ENCODE measurements at places on chromosomes 1 and 21.

- no peak for DNase-seq
These were observed 18.1 kb downstream of the PLOD1 start for GRCh38 chr1:11952455-11953109.

DNA sequence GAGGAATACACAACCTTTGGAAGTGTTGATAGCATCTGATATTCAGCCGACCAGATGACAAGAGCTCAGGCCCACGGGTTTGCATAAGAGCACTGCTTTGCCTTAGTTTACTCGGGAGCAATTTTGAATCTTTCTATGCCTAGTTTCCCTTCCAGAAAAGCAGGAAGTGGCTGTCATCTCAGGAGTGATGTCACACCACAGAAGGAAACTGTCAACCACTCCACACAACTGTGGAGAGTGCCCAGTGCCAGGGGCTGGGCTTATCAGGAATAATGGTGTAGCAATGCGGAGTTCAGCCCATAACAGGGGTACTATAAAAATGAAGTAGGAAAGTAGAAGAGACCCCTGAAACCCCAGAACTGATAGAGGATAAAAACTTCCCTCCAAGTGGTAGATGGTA, 28.4 kb downstream of the NTPCR start:
- DNase-seq, result no peak

GRCh38 chr1:151790940-151791651, 796 bp upstream of the TDRKH start:
- peak; percentile 24 for DNase-seq

GRCh38 chr21:26179501-26179900, 8.9 kb upstream of the APP start:
- no peak for DNase-seq

DNA sequence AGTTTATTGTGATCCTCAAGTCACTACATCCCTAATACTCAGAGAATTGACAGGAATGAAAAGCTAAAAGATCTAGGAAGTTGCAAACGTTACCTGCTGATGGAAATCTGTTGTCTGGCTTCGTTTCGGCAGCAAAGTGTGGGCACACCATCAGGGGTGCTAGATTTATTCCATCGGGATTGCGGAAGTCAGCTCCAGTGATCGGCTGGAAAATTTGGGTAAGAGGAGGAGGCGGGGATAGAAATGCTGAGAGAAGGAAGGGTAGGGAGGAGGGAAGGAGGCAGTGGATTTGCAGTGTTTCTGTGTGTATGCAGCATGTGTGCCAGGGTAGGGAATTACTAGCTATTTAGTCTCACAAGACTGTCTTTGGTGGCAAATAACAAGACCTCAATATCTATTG, at the start of gene CTSK:
Gene CTSK, minus strand, starts transcription at position 140 of the 400 bp plus-strand sequence. CDS start 1,455 bp downstream, outside the sequence.
- DNase-seq, result no peak

DNA sequence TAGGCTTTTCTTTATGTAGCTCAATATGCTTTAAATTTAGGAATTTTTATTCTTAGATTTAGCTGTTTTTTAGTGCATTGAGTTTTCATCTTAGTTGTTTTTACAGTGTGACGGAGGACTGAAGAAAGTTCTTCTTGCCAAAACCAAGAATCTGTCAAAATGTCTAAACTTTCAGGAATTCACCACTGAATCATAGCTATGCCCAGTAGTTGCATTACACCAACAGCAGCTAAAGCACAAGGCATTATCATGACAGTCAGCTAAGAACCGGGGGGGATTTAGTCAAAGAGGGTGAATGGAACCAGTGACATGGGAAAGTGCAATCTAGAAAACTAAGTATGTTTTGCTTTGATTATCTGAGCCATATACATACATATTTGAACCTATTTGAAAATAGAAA, 6.5 kb upstream of the C1orf146 start:
- no peak for DNase-seq

DNA sequence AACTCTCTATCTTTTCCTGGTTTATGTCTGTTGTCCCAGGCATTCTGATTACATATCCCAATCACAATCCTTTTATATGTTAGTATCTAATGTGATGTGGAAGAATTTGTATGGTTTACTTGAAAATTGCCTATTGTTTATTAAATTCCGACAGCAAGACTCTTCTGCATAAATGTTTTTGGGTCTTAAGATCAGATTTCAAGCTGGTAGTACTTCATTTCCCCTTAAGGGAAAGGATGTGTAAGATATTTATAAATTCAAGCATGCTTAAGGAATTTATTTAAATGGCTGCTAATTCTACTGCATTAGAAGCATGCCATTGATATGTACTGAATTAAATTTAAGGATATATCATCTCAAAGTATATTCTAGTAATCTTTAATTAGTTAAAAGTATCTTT, 20.4 kb upstream of the GPR88 start:
- DNase-seq, result no peak

- no peak for DNase-seq
These were observed 444 bp upstream of the MAP3K6 start for GRCh38 chr1:27367160-27367650.

- DNase-seq, result peak; percentile 93
These were observed 4.1 kb downstream of the PYCR2 start for GRCh38 chr1:225919906-225920305.

DNA sequence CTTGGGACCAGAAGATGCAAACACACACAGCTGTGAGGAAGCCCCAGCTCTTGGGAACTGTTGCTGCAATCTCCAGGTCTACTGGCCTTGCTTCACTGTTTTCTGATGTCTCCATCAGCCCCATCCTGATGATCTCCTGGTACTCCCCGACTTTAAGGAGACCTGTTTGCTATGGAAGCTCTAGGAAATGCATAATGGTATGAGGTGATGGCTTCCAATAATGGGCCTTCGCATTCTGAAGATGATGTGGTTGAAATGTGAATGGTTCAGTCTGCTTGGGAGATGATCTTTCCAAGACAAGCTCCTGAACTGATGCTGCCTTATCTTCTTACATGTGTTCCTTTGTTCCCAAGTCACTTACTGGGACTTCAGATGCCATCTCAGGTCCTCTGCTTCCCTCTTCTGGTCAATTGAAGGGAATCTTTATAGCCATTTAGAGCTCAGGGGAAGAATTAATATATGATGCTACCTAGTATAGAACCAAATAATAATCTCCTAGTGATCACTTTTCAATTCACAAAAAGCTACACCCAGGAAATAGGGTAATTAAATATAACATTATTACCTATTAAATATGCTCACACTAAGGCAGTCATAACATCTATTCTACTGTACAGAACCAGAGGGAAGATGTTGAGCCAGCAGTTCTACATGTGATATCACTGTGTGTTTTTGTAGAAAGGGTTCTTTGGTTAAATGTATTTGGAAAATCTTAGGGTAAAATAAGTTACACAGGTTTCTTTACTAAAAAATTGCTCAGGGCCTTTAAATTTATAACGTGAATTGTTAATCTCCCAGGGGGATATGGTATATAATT, 73.9 kb upstream of the VTCN1 start:
- peak; percentile 83 for DNase-seq

DNA sequence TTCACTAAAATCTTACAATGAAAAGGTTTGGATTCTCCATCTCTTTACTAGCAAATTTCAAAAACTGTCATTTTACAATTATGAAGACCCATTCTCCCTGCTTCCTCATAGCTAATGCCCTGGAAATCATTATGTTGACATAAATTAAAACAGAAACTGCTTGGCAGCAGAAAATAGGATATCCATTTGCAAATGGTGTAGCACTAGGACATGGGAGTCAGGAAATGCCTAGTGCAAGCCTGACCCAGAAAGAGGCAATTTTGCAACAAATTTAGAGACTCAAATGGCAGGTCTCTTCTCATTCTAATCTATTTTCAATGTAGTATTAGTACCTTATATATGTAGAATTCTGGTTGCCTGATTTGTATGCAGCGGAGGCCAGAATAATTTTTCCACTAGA, 2.2 kb downstream of the GBP5 start:
- DNase-seq, result no peak

DNA sequence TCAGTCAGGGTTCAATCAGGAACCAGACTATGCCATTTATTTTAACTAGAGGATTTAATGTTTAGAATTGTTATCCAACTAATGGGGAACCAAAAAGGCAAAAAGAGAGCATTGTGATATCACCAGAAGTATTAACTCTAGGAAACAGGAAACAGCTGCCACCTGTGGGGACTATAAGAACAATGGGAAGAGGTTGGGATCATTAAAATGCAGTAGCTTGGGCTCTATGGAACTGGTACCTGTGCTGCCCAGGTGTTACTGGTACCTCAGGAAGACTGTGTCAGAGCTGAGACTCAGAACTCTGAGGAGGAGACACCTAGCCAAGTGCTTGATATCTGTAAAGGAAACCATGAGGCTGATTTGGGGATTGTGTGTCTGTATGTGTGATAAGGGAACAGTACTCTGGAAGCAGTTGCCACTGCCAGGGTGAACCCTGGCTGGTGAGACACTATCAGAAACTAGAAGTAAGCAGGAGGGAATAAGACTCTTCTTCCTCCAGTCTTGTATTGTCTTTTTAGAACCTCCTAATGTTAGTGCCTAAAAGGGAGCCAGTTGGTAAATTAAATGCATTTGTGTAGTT, 49.4 kb downstream of the MAN1A2 start:
- DNase-seq, result no peak

GRCh38 chr1:209652873-209653401, 712 bp upstream of the LAMB3 start:
- peak; percentile 100 for DNase-seq

DNA sequence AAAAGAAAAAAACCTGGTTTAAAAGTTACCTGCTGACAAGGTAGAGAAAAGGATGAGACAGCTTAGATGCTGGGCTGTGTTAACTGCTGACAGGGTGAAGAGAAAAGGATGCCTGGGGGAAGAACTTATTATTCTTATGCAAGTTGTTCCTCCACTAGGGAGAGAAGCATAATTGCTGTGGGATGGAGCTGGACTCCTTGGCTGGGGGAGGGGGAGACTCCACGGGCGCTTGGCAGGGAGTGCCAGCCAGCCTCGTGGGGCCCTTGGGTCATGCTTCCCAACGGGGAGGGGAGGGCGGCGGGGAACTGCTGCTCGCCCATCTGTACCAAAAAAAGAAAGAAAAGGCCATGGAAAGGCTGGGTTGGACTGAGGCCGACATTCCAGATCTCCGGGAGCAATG, 47.2 kb downstream of the SYCP1 start:
- no peak for DNase-seq

DNA sequence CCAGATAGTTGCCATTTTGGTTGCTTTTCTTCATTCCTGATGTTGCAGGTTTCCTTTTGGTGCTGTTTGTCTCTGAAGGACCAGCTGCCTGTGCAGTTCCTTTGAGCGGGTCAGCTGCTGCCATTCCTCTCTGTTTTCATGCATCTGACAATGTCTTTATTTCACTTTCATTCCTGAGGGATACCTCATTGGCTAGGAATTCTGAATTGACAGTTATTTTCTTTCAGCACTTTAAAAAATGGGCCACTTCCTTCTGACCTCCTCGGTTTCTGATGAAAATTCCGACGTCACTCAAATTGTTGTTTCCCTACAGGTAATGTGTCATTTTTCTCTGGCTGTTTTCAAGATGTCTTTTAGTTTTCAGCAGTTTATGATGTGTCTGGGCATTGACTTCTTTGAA, 24.8 kb downstream of the CCSAP start:
- DNase-seq, result no peak

DNA sequence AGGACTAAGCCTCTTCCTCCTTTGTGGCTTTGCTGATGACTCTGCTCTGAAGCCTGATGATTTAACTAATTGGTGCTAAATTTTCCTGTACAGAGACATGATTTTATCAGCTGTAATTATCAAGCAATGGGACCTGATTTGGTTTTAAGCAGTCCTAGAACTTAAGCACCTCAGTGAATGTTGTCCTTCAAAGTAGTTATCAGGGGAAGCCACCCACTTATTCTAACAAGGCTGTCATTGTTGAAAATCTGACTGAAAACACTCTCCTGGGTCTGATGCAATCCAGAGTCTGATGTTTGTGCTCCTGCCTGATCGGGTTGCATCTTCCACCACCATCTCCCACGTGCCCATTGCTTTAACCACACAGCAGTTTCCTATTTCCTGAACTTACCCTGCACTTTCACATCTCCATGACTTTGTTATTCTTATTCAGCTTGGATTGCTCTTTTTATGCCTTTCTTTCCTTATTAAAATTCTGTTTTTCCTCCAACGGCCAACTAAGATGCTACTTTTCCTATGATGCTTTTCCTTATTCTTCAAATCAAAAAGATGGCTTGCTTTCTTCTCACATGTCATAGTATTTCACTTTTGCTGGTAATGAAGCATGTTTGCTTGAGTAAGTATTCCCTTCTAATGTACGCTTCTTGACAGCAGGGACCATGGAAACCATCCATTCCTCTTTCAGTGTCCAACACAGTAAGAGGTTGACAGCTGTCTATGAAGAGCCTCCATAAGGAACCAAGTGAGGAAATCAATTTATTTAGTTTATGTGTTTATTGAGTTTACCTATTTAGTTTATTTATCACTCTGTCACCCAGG, 55.0 kb downstream of the S1PR1 start:
- peak; percentile 40 for DNase-seq

GRCh38 chr1:41723786-41724185, 194.9 kb downstream of the HIVEP3 start:
- no peak for DNase-seq

DNA sequence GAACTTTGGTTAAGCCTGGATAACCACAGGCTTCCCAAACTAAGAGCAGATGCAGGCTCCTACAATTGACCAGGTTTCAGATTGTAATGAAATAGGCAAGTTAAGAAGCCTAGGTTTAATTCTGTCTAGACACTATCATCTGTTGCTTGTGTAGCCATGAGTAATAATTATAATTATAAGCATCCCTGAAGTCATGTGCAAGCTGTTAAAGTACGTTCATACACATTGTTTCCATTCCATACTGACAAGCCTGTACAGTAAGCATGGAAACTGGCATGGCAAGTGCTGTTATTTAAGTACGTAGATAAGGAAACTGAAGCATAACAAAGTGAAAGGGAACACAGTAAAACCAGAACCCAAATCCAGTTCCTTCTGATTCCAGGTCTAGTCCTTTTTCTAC, 557.2 kb upstream of the BEND5 start:
- DNase-seq, result no peak

DNA sequence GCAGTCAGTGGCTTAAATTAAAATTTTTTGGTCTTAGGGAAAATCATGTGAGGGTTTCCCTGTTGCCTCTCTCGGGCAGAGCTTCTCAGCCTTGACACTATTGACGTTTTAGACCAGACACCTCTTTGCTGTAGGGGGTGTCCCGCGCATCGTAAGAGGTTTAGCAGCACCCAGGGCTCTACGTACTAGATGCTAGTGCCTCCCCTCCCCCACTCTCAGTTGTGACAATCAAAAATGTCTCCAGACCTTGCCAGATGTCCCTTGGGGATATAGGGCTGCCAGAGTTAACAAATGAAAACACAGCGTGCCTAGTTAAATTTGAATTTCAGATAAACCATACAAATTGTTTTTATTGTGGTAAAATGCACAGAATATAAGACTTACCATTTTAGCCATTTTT, 293.3 kb downstream of the DISC1 start:
- no peak for DNase-seq

DNA sequence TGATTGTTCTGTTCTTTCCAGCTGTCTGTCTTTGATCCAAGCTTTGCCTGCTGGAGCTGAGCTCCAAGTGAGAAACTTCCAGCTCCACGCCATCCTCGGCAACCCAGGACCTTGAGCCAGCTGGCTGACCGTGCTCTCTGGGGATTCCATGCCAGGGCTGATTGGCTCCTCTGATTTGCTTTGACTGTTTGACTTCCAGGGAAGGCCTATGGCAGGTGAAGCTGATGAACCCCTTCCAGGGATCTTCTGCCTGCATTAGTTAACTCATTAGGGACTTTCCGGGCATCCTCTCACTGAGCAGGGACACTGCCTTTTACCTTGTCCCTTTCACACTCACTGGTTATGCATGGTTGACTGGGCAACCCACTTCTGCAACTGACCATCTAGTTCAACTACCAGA, 406.1 kb downstream of the RPS6KC1 start:
- DNase-seq, result no peak
